ENCODE measurements at places on chromosomes 7 and 10.

DNA sequence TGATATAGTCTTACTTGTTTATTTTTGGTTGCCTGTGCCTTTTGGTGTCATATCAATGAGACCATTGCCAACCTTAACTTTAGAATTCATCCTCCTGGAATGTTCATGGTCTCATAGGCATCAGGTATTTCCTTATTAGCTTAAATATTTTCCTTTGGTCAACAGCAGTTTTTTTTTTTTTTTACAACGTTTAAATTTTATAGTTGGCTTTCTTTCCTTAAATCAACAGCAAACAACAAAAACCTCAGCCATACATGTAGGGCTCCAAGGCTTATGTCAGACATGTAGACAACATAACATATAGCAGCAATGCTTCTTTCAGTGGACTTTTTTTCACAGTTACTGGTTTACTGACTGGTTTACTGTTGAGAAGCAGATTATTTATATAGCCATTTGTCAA, 22.7 kb downstream of the ENTPD7 start:
- no peak for DNase-seq

DNA sequence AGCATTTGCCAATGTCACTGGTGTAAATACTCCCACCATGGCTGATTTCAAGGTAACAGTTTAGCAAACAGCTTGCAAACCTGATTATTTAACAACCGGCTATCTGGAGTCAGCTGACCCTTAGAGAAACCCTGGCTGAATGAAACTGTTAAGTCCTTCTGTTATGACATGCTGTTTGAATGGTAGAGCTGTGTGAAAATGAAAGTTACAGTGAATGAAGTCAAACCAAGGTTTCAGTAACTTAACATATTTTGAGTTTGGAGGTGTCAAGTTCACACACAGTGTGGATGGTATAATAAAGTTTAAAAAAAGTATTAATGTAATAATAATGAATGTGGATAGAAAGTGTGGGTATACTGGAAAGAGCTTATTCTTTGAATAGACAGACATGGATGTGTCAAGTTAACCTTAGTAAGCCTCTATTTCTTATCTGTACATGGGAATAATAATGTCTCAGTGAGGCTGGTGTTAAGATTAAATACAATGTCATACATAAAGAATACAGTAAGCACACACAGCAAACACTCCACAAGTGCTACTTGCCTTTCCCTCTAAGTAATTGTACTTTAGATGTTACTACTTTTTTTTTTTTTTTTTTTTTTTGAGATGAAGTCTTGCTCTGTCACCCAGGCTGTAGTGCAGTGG, 150.4 kb downstream of the TAX1BP1 start:
- no peak for DNase-seq

- no peak for DNase-seq
Measured at GRCh38 chr7:37281368-37282092, 167.1 kb downstream of the ELMO1 start.

- DNase-seq = no peak
Measured at GRCh38 chr10:103140469-103140868, 52.6 kb downstream of the NT5C2 start.

GRCh38 chr7:121271916-121272315, 56.9 kb upstream of the WNT16 start:
- no peak for DNase-seq

- no peak for DNase-seq
Measured at GRCh38 chr10:11810313-11810766, 12.8 kb upstream of the PROSER2 start.

DNA sequence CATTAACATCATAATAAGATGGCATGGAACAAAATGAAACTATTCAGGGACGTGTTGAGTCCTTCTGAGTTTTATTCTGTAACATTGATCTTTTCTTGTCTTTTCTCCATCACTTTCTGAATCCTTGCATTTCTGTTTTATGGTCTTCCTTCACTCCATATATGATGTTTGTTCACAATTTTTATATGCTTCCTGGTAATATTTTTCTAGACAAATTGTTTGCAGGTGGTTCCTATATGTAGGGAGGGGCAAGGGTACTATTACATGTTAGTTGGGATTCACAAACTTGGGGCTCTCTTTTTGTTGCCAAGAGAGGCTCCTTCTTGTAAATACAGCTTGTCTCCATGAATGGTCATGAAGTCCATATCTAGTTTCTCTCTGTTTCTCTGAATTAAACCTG, 159.2 kb downstream of the LHFPL3 start:
- DNase-seq = no peak

GRCh38 chr7:127290801-127291361, 38.1 kb upstream of the GRM8 start:
- no peak for DNase-seq
